HCEC 1CT (cell line): ENCODE measurements at places on chromosomes 6 and 20.

DNA sequence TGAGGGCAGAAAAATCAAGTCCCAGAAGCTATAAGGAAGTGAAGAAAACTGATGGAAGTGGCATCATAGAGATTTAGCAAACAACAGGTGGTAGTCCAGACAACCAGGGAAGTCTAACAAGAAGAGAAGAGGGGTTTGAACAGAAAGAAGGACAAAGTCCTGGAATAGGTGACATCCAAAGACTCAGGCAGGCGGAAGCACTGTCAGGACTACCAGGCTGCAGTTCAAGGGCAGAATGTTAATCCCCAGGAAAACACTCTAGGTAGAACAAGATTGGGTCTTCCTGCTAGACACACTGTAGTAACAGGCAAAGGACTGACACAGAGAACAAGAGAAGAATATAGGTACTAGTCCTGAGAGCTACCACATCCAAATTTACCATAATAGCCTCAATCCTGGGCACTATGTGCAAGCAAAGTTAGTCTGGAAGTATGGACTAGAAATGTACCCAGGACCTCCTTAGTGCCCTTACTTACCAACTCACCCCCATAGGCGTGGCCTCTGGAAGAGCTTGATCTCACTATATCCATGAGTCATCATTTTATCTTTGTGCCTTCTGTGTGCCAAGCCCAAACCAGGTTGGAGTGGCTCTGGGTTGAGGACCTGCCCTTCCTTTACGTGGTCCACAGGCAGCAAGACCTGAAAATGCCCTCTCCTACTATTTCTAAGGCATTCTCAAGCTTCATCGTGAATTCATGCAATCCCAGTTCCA is 2.2 kb upstream of the EPB41L2 start:
- no peak for DNase-seq

GRCh38 chr6:153108315-153108714 is 22.8 kb downstream of the RGS17 start:
- peak; percentile 64 for DNase-seq

GRCh38 chr6:129317931-129318820 is 391.8 kb downstream of the ARHGAP18 start:
- peak; percentile 35 for DNase-seq

GRCh38 chr20:10876558-10876957 is 202.8 kb upstream of the JAG1 start:
- DNase-seq: no peak

- no peak for DNase-seq
Observed at GRCh38 chr20:53163486-53163885, 191.3 kb downstream of the TSHZ2 start.

DNA sequence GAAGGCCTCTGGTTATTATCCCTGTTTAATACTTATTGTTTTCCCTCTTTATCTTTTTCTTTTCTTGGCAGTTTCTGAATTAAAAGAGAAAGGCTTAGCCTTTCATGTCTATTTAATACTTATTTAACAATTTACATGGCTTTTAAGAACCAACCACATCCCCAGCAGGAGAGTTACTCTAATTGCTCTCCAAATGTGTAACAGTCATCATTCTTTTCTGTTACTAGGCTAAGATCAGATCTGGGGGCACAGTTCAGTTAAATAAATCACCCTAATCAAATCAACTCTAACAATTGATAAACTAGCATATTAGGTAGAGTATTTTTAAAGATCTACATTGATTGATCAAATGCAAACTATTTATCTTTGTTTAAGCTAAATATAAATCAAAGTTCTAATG is 54.1 kb upstream of the NT5E start:
- DNase-seq: no peak

DNA sequence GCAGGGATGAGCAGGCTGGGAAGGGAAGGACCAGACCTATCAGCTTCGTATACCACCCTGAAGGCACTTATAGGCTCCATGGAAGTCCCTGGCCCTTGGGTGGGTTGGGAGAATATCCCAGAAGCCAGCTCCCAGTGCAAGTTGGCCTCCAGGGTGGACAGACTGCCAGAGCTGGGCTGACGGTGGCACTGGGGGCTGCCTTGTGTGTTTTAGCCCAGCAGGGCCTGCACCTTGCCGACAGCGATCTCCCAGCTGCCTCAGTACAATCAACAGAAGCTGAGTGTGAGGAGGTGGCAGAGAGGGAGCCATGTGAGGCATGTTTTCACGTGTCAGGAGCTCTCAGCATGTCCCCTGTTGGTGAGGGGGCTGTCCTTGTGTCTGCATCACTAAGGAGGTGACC is 159.5 kb downstream of the VEGFA start:
- no peak for DNase-seq

DNA sequence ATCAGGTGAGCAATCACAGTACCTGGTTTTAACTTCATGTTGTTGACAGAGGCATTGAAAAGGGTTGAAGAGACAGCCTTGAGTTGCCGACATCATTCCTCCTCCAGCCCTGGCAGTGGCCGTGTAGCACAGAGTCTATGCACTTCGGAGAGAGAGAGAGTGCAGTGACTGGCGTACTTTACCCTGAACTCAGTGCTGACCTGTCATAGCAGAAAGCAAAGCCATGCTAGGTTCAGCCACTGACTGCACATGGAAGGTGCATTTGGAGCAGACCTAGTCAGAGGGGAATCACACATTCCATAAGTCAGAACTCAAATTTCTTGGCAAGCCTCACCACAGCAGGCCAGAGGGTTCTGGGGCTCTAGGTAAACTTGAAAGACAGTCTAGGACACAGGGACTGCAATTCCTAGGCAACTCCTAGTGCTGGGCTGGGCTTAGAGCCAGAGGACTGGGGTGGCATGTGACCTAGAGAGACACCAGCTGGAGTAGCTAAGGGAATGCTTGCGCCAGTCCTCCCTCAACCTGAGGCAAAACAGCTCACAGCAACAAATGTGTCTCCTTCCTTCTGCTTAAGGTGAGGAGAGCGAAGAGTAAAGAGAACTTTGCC is 69.1 kb downstream of the ELOVL4 start:
- DNase-seq: no peak

DNA sequence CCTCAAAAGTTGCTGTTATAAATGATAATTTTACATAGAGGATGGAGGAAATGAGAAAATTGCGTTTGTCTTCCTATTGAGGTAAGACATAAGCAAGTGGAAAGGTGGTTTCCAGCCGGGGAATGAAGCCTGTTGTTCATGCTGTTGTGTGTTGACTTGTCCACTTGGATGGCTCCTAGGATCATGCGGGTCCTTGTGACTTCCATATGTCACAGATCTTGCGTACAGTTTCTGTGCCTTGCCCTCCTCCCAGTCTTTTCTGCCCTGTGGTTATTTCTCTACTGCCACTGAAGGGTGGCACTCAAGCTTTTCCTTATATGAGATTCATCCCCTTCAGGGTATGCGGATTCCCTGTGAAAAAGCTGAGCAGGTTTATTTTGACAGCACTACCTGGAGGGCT is 116.6 kb downstream of the CARMIL1 start:
- no peak for DNase-seq
